ENCODE measurements at places on chromosomes 2 and 18. TPM values are rescaled to one million over a fixed set of nuclear protein-coding genes. Genes with fewer than 3 reads are reported as not detected.

SLC5A7 gene
- 0.22 TPM for total RNA-seq

RAMP1 gene
- total RNA-seq: 41.5 TPM

CD8A gene
- 0.09 TPM for total RNA-seq

CMPK2 gene
- 3.2 TPM for total RNA-seq

ERFE gene
- 6.1 TPM for total RNA-seq

DNA sequence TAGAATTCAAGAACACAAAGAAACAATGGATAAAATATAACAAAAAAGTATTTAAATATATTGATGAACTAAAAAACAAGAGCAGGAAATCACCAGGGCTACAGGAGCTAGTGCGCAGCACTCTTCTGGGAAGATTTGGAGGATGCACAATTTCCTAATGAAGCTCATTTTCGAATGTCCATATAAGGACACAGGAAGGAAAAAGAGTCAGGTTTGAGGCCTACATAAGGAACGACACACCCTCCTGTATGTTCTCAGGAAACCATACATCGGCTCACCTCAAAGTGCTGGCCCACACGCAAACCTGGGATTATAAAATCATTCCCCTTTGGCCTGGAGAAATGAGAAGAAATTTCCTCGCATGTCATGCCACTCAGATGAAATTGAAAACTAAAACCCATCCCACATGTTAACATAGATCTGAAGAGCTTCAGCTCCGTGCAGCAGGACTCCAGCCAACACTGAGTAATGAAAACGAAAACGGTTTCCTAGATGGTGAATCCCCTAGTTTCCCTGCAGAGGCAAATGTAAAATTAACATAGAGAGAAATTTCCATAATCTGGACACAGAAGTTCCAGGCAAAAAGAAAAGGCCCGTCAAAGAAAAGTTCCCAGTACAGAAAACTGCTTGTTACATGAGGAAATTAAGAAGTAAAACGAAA is 825.8 kb downstream of the SOCS6 start:
- DNase-seq: peak; percentile 8

DNA sequence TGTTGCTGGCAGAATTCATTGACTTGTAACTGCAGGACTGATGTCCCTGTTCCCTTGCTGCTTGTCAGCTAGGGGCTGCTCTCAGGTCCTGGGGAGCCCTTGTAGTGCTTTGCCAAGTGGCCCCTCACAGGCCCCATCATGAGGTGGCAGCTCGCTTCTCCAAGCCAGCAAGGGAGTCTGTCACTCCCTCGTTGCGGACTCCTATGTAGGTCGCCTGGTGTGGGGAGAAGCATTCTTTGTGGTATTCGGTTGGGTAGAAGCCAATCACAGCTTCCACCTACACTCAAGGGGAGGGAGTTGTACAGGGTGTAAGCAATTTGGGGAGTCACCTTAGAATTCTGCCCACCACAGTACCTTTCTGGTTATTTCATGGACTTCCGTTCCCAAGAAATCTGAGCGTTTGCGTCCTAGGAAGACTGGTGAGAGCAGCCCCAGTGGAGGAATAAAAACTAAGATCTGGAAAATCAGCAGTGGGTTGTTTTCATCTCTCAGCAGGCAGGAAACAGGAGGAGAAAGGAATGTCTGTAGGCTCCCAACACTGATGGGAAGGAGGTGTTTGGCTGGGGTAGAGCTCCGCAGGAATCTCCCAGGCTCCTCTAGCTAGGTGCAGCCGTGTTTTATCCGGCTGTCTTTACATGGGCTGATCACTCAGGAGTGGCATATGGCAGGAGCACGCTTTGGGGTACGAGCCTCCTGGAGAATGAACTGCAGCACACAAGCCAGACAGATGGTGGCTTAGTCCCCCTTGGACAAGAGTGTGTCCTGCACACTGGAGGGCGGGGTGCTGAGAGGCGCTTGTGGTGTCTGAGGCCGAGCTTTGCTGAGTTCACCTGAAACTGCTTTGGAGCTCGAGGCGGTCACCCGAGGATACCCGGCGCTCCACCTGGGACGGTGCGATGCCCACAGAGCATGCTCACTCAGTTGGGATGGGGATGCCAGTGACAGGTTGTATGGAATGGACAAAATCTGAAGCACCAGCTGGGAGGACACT is 58.3 kb downstream of the LDLRAD4 start:
- peak; percentile 64 for DNase-seq

GRCh38 chr2:144322379-144322778 is 197.5 kb downstream of the ZEB2 start:
- DNase-seq: no peak

DNA sequence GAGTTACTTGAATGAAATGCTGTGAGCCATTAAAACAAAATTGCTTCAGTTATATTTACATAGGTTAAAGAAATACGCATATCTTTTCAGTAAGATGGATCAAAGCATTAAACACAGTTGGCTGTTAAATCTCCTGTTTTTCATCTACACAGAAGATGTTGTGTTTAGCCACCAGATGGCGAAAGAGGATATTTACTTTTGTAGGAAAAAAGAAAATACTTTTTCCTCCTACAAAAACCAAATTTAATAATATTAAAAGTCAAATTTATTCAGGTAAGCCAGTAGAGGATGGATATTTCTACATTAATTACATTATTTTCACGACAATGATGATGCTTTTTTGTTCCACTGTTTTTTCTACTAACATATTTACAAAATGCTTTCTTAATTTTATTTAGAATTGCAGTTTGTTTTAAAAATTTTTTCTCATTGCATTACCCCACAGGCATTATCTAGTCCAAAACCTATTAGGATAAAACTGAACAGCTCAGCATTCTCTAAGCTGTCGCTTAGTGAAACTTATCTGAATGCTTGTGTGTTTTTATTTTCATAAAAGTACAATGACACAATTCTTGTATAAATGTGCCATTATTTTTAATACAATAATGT is 173.7 kb downstream of the ASXL3 start:
- DNase-seq: peak; percentile 51

DNA sequence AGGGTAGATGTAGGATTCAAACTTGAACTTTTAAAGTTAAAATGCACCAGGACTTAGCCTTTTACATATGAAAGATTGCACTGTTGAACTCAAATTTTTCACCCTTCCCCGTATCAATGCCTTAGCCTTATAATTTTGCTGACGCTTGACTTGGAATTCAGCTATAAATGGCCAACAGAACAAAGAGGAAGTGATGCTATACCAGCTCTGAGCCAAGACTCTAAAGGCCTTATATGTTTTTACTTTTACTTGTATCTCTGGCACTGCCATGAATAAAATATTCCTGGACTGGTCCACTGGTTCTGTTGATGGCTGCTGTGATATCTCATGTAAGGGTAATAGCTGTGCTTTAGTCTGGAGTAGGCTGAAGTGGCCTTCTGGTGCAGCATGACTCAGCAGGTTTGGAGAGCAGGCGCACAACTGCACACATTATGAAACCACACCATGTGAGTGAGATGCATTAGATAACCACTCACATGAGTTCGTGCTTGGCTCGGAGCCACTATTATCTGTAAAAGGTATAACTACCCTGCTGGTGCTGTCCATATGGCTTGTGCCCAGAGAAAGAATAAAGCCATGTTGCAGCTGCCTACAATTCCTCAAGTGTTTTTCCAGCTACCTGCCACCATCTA is 8.4 kb upstream of the IER3IP1 start:
- peak; percentile 7 for DNase-seq

DNA sequence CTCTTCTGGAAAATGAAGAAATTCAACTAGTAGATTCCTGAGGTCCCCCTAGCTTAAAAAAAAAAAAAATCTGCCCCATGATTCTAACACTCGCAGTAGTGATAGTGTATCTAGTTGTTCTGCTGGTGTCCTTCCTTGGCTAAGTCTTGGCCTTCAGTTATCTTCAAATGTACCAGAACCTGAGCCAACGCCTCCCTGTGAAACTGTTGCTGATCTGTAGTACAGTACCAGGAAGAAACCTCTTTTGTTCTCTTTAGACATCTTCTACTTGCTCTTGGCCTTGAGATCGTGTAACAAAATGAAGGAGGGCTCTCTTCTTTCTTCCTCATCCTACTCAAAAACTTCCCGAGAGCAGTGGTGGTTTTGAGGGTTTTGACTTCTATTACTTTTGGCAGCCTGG is 31.0 kb downstream of the PLEK start:
- no peak for DNase-seq

GRCh38 chr18:46531482-46531881 is 125.5 kb downstream of the LOXHD1 start:
- DNase-seq: peak; percentile 8

GRCh38 chr2:176174382-176174823 is 14.1 kb upstream of the HOXD1 start:
- no peak for DNase-seq

DNA sequence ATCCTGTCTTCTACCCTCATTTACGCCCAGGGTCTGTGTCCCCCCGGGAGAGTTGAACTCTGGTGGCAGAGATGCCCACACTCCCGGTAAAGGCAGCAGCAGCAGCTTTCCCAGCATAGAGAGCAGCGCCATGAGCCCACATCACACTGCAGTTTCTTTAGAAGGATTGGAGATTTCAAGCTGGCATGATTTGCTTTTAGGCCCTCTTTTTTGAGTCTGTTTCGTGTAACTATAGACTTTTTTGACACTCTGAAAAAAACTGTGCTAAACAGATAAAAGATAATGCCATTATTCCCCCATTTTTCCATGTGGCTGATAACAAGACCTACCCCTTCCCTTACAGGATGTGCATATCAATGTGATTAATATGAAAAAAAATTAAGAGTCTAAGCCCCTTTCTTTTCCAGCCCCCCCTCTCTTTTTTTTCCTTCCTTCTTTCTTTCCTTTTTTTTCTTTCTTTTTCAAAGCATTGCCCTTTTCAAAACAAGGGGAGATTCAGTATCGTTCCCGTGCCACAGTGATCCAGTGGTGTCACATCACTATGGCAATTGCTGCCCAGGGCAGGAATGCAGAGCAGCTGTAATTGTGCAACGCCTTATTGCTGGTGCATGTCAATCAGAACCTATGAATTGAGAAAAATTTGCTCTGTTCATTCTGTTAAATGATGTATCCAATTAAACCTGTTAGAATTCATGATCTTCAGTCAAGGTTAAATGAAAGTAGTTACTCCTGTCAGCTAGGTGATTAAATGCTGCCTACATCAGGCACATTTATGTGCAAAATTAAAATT is 104.5 kb downstream of the CDCA7 start:
- DNase-seq: peak; percentile 45

GRCh38 chr2:108612514-108613183 is 78.4 kb downstream of the LIMS1 start:
- no peak for DNase-seq

- no peak for DNase-seq
These were observed 16.9 kb downstream of the SMIM21 start for GRCh38 chr18:75410611-75411010.

DNA sequence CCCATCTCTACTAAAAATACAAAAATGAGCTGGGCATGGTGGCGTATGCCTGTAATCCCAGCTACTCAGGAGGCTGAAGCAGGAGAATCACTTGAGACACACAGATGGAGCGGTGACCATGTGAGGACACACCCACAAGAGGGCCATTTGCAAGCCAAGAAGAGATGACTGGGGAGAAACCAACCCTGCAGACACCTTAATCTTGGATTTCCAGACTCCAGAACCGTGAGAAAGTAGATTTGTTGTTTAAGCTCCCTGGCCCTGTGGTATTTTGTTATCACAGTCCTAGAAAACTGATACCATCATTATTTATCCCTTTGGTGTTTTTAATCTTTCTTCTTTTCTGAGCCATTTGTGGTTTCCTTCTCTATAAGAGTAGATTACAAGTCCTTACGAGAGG is 88.6 kb upstream of the ID2 start:
- no peak for DNase-seq

GRCh38 chr2:219511547-219512325 is 2.5 kb upstream of the ASIC4 start:
- no peak for DNase-seq

DNA sequence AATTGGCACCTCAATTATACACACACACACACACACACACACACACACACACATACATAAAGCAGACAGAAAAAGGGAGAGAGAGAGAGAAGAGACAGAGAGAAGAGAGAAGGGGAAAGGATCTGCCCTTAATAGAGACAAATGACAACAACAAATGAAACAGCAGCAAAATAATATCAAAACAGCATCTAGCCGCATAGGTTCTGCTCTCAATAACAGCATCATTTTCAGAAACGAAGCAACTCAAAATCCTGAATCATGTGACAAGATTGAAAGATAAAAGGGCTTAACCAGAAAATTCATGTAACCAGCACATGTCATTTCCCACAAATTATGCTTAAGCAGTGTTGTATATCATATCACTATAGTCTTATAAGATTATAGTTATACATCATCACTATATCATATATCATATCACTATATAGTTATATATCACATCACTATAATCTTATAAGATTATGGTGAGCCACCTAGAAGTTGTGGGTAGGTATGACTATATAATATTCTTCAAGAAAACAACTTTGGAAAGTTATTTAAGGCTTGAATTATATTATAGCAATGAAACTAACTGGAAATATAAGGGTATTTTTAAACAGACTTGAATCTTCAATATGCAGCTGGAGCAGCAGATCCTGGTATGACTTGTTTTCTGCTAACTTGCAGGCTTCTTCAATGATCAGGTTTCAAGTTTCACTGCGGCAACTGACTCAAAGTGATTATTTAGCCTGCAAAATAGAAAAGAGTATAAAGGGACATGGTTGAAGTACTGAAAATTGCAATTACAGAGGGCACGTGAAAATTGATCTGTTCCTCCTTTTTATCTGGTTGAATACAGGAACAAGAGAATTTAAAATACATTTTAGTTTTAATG is 16.1 kb upstream of the VPS54 start:
- peak; percentile 47 for DNase-seq

DNA sequence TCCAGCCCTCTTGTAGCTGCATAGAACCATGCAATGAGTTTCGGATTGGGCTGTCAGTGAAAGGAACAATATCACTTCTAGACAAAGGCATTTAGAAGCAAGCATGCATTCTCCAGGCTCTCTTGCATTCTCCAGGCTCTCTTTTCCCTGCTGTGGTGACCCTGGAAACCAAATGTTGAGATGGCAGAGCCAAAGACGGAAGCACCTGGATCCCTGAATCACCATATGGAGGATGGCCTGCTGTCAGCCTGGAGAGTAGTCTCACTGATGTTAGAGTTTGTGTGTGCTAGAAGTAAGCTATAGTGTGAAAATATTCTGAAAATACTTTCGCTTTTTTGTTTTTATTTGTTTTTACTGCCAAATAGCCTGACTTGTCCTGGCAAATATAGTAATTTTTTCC is 203.9 kb downstream of the C1D start:
- no peak for DNase-seq

DNA sequence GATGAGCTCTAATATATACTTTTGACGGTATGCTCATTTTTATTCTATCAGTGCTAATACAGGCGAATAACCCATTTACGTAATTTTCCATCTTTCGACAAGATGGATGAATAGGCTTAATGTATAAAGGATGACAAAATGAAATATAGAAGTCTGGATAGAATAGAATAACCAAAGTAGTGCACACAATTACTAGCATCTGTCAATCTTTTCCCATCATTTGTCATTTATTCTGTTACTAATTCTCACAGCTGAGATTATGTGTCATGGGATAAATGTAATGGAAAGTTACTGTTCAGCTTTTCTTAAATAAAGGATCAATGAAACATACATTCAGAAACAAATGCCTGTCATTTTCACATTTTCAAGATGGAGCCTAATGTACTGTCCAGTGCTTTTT is 548.6 kb downstream of the LRRTM4 start:
- no peak for DNase-seq

Measured in muscle of leg (tissue), 16 donors.